ENCODE measurements at places on chromosomes 2 and 18.

DNA sequence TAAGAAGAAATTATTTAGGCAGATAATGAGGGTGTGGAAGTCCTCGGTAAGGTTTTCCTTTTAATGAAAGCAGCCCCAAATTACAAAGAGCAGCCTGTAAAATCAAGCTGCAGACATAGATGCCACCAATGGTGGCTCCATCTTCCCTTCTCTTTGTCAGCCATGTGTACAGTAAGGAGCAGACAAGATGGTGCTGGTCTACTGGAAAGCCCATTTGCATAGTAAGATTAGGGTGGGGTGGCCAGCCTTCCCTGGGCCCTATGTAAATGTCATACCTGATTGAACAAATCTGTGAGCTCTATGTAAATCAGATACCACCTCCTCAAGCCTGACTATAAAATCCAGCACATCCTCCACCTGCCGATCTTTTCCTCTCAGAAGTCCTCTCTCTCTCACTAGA, 154.4 kb upstream of the SERTAD2 start:
- no peak for DNase-seq

- DNase-seq = no peak
Observed at GRCh38 chr2:230137902-230138539, 69.3 kb upstream of the SLC16A14 start.

DNA sequence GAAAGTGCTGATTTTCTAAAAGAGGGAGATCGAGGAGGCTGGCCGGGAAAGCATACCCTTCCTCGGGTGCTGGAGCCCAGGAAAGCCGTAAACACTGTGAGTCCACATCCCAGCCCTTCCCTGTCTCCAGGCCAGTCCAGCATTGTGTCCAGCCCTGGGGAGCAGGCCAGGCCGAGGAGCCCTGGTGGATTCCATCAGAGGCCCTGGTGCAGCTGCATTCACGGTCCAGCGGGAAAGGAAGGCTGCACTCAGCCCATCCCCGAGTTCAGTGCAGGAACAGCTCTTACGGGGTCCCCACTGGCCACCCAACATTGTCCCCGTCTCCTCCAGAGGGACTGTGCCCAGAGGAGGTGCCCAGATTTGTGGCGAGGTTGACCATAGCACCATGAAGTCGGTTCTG, 218.6 kb downstream of the KLHL29 start:
- no peak for DNase-seq

- DNase-seq = no peak
Observed at GRCh38 chr2:72847534-72848315, 21.9 kb upstream of the EXOC6B start.

DNA sequence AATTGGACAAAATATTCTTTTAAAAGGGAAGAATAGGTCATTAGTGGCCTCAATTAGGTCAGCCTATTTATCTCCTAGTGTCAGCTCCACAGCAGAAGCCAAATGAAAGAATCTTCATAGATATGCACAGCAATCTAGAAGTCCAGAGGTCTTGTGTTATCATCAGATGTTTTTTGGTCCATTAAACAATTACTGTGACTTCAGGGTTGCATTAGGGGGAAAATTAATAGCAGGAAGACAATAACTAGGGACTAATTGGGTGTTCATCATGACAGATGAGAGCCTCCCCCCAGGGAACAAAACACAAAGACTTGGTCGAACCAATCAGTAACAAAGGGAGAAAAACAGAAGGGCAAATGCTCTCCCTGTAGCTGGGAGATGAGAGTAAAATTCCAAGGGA, 264.7 kb downstream of the PTH2R start:
- no peak for DNase-seq

DNA sequence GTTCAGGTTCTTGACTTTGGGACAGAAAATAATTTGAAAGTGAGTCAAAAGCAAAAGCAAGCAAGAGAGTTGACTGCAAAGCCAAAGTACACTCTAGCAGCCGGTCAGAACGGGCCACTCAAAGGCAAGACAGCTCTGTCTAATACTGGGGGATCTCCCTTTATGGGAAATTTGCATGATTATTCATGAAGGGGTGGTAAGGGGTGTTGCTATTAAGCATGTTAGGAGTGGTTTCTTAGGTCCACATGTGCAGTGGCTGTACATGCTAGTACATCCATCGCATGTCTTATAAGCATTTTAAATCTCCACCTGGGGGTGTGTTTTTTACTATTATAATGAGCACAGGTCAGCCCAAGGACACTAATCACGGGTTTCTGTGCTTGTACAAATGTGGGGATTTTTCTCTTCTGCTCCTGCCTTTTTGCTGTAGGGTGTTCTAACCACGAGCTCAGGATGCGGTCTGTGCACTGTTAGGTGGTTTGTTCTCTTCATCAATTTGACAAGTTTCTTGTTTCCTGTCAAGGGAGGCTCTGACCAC, 60.2 kb upstream of the SPP2 start:
- DNase-seq = no peak

DNA sequence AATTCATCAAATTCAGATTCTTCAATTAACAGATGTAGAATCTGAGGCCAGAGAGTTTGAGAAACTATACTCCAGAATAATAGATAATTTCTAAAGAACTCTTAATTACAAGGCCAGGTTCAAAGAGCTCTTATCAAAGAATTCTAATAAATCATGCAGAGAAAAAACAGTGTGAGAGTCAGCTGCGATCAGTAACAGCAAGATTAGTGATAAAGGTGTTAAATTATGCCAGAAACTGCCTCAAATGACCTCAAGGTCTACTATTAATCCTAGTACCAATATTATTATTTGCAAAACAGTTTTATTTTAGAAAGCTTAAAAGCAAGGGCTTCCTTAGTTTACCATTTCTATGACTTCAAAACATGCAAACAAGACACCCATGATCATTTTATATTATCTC, 215.3 kb downstream of the GCA start:
- no peak for DNase-seq

DNA sequence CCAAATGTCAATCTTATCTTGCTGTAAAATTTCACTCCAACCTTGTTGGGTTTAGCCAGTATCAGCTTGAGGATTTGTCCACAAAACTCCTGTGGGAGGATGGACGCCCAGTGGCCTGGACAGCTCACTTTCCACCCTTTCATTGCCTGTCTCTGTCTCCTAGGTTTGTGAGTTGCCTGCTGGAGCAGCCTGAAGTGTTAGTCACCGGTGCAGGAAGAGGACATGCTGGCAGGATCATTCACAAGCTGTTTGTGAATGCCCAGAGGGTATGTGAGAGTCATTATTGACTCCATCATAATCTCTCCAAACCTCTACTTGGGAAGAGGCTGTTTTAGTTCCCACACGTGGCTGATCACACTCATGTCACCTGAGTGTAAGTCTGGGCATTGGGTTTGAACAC, 112.3 kb downstream of the RAB3GAP1 start:
- no peak for DNase-seq
